ENCODE measurements at places on chromosomes 5 and 9. TPM values are rescaled to one million over a fixed set of nuclear protein-coding genes. Genes with fewer than 3 reads are reported as not detected.

SLC4A9 gene
- 0.45 TPM for total RNA-seq

DNA sequence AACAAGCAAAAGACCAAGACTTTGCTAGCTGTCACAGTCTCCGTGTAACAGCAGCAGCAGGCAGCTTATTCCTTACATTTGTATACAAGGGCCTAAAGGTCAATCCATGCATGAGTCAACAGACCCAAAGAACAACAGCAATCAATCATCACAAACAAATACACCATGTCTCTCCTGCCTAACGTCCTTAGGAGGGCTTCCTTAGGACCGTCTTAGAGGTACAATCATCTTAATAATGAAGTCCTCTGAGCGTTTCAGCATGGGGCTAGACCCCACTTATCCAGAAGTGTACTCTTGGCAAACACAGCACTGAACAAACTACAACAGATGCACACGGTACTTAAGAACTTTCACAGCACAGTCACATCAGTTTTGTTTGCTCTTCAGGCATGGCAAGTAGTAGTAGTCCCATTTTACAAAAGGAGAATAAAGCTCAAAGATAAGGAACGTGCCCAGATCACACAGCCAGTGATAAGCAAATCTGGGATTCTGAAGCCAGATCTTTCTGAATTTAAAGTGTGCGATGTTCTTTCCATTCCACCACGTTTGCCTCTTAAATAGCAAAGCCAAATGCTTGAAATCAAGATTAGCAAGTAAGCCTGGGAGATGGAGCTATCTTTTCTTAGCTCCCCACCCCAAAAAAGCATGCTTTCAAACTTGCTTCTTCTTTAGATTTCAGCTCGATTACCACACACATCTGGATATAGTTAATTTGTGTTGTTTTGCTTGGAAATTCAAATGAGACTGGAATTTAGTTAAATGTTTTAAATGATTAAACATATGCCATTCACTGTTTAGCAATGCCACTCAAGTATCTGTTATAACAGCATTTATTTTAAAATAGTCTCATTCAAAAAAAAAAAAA lies 24.2 kb downstream of the PSMB7 start:
- no peak for DNase-seq

DNA sequence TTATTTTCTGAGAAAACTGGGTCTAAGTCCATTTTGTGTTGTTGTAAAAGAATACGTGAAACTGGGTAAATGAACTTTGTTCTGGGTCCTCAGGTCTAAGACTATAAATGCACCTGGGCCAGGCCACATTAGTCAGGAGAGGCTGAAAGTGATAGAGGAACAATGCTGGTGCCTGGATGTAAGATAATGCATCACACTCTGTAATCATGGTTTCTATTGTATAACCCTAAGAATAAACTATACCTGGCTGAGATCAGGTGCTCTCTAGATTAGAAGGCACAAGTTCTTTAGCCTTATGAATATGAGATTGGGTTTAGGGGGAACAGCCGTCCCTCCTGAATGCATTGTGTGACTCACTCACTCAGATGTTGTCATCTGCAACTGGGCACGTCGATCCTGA lies 675.5 kb downstream of the HTR1A start:
- no peak for DNase-seq

GRCh38 chr9:71483436-71483835 lies 284.9 kb downstream of the CEMIP2 start:
- no peak for DNase-seq

- peak; percentile 81 for DNase-seq
Measured at GRCh38 chr9:36416890-36417289, 16.8 kb upstream of the RNF38 start.

- DNase-seq, result no peak
Measured at GRCh38 chr5:80296121-80296520, 23.7 kb upstream of the SPZ1 start.

ANKDD1B gene
- not detected for total RNA-seq

DOLPP1 gene
- total RNA-seq, result 8.9 TPM

DNA sequence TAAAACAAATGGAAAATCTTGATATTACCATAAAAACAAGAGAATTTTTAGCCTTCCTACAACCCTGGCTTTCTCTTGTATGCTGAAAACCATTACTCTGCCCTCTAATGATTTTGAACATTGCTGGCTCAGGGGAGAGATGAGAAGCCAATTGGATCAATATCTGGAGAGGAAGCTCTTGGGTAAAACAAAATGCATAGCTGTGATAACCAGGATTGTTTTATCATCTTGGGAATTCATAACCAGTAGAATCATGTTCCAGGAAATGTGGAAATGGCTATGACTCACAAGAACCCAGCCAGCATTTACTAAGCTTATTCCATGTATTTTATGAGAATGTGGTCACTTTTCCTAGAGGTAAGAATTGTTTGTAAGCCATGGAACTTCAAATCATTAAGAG lies 51.1 kb upstream of the CTNND2 start:
- no peak for DNase-seq

DNA sequence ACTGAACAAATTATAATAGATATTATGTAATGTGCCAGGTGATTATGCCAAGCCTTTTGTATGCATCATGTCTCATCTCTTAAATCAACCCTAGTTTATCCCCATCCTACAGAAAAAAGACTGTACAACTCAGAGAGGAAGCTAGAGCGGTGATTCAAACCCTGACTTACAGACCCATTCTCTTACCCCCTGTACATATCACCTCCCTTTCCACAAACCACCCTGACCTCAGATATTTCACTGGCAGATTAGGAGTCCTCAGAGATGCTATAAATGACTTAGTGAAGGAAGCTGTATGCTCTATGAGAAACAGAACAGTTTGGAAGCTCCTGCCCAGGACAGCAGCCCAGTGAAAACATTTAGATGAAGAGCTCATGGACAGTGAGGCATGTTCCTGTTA lies 79.1 kb upstream of the RARS1 start:
- DNase-seq, result no peak

SARDH gene
- 3.3 TPM for total RNA-seq

- no peak for DNase-seq
Measured at GRCh38 chr9:97866848-97867247, 13.8 kb downstream of the FOXE1 start.

- no peak for DNase-seq
Measured at GRCh38 chr9:132762896-132763295, 92.6 kb downstream of the GTF3C4 start.

GRCh38 chr9:121662359-121662758 lies 10.9 kb downstream of the DAB2IP start:
- no peak for DNase-seq

GRCh38 chr9:123423311-123423640 lies 67.3 kb downstream of the CRB2 start:
- no peak for DNase-seq

- peak; percentile 35 for DNase-seq
Measured at GRCh38 chr9:76756268-76756640, 8.0 kb upstream of the PCA3 start.

DNA sequence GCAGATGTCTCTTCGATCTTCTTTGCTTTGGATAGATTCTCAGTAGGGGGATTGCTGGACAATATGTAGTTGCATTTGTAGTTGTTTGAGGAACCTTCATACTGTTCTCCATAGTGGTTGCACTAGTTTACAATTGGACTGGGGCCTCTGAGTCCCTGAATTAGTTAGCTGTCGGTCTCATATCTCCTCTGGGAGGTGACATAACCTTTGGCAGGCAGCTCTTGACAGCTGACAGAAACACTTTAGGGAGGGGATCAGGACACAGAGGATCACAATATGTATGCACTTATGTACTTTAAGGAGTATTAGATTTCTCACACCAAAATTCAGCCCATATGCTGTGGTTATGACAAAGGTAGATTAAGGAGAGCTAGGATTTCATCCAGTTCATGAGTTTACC lies 1279.9 kb upstream of the DMAC1 start:
- no peak for DNase-seq

AMBP gene
- not detected for total RNA-seq

DNA sequence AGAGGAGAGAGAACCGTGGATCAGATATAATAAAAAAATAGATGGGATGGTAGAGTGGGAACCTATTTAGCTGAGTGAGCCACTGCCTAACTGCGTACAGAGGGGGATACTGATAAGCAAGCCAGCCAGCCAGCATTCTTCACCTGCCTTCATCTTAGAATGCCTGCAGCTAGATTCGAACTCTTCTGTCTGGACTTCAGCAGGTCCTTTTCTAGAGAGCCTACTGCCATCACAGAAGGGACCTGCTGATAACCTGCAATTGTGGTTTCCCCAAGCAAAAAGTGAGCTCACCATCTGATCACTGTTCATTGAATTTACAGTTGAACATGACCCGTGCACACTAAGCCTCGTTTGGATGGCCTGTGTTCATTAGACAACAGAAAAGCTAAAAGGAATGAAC lies 109.4 kb downstream of the CDC42SE2 start:
- no peak for DNase-seq

DNA sequence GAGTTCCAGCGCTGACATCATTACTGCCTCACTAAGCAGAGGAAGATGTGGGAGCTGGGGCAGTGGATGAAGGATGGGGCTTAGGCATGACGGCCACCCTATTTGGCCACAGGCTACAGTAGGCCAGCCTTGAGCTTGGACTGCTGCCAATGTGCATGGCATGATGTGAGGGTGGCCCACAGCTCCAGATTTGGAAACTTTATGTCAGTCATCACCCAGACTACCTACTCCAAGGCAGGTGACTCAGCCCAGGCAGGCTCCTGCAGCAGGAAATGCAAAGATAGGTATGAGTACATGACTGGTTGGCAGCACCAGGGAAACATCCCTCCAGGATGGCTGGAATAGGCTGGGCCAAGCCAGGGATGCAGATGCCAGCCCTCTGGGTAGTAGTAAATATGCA lies 303.6 kb downstream of the SPOCK1 start:
- DNase-seq, result no peak

DDX4 gene
- total RNA-seq, result 0.27 TPM

AJM1 gene
- total RNA-seq, result 0.83 TPM

MYOT gene
- 2.8 TPM for total RNA-seq

DNA sequence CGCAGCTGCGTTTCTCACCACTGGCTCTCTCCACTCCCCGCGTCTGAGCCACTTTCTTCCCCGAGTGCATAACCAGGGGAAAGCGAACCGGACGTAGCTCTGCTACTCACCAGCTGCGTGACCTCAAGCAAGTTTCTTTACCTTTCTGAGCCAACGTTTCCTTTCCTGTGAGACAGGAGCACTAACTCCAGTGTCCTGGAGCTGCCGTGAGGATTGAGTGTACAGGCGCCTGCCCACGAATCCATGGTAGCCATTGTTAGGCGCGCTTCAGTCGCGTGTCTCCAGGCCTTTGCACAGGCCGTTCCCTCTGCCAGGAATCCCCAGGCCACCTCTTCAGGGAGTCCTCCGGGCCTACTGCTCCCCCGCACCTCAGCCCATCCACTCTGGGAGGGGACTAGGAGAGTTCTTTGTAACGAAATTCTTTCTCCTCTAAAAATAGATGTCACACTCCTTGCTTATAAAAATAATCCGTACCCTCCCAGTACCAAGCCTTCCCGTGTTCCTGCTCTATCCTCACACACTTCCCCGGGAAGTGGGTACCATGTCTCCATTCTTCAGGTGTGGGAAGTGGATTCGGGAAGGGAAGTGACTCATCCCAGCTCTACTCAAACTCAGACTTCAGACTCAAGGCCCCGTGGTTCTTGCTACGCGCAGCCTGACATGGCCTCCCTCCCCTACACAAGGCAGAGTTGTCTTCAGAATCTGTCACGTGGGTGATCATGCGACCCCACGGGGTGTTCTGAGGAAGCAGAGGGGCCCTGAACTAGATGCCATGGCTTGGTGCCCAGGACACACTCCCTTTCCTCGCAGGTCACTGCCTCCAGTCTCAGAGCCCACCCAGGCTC lies 16.1 kb upstream of the CRB2 start:
- peak; percentile 68 for DNase-seq

DNA sequence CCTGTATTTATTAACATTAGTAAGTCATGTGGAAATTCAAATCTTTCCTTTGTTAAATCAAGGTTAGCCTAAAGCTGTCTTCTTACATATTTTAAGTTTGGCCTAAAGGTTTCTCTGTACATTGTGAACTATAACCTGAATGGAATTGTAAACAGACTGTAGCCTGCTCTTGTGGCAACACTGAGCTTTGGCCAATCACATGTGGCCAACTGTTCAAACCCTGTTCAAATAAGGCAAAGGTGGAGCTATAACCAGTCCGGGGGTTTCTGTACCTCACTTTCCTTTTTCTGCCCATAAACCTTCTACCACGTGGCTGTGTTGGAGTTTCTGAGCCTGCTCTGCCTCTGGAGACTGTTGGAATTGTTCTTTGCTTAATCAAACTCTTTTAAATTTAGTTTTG lies 3.3 kb upstream of the HAPLN1 start:
- DNase-seq, result no peak

SERF1B gene
- 42.7 TPM for total RNA-seq

SPATA31D4 gene
- total RNA-seq, result not detected

- no peak for DNase-seq
Measured at GRCh38 chr5:86570427-86571083, 47.2 kb upstream of the COX7C start.

ATG12 gene
- 42.0 TPM for total RNA-seq

MOCS2 gene
- total RNA-seq, result 55.9 TPM

- no peak for DNase-seq
Measured at GRCh38 chr9:107489144-107489673, 360 bp downstream of the KLF4 start.

TMEM215 gene
- not detected for total RNA-seq

DNA sequence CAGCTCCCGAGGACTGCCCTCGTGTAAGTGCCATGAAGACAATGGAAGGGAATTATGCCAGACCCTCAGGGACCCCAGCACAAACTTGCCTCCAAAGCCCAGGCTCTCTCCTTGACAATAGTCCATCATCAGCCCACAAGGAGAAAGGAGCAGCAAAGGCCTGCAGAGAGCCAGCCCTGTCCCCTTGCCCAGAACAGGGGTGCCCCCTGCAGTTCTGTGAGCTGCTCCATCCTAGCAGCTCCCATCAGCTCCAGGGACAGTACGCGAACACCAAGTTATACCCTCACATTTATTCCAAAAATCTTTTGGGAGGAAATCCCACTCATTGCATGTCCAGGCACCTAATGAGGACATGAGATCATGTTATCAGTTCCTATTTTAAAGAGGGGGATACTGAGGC lies 11.1 kb downstream of the BARX1 start:
- no peak for DNase-seq

DNA sequence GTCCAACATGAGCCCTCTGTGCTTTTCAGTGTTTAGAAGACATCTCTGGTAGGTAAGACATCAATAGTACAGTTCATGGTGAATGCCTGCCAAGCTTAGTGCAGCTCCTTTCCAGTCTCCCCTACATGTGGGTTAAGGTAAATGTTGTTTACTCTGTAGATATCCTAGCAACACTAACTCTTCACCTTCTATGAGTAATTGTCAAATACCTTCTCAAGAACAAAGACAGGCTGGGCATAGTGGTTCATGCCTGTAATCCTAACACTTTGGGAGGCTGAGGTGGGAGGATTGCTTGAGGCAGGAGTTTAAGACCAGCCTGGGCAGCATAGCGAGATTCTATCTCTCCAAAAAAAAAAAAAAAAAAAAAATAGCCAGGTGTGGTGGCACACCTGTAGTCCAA lies 18.7 kb upstream of the RASGRF2 start:
- DNase-seq, result no peak

GRCh38 chr5:74122979-74123590 lies 497.1 kb downstream of the ARHGEF28 start:
- DNase-seq, result peak; percentile 36

ARID3C gene
- total RNA-seq, result not detected

- no peak for DNase-seq
Measured at GRCh38 chr5:35365758-35366157, 135.5 kb upstream of the PRLR start.
